ENCODE measurements at places on chromosomes 1 and 21.

DNA sequence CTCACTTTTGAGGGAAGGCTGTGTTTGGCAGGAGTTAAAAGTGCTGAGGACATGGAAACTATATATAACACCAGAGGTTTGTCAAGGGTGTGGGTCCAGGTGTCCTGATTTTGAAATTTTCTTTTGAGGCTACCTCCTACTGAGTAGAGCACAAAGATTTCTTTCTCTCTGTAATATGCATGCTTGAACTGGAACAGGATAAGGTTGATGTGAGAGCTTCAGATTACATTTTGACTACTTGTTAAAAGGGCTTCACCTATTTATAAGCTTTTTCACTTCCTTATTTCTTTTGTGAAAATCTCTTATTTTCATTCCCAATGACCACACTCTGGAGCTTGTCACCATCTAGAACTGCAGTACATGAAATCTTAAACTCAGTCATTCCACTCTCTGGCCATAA, 59.8 kb upstream of the PLA2G4A start:
- H3K4me1 ChIP-seq: no peaks in the 10 kb centered on the region
- H3K27me3 ChIP-seq: no peaks in the 10 kb centered on the region
- no peaks in the 10 kb centered on the region for H3K36me3 ChIP-seq

GRCh38 chr1:31580891-31581603, 4.7 kb downstream of the TINAGL1 start:
- peaks cover 3% of the 10 kb centered on the region for H3K36me3 ChIP-seq
- H3K27ac ChIP-seq: peak overlapping the region; percentile 12
- no peak overlapping the region for H3K4me3 ChIP-seq
- DNase-seq: no peak
- no peaks in the 10 kb centered on the region for H3K4me1 ChIP-seq

DNA sequence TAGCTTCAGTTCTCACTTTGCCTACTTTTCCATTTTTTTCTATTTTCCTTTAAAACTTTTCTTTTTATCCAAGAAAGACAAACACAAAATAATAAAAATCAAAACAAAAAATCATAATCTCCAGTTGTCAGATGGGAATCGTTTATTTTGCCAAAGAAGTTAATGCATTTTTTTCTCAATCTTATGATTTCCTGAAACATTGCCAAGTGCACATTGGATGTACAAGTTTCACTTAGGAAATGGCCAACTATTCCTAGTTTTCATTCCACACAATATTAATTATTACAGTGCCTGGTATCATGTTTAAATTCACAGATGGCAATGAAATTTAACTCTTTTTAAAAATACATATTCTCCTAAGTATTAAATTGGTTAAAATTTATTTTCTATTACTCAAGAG, 1050.5 kb downstream of the TTLL7 start:
- H3K4me1 ChIP-seq: no peaks in the 10 kb centered on the region
- H3K36me3 ChIP-seq: no peaks in the 10 kb centered on the region
- no peak overlapping the region for H3K4me3 ChIP-seq
- no peak overlapping the region for H3K27ac ChIP-seq
- H3K27me3 ChIP-seq: no peaks in the 10 kb centered on the region

GRCh38 chr1:78126506-78126905, 80.7 kb downstream of the GIPC2 start:
- no peaks in the 10 kb centered on the region for H3K27me3 ChIP-seq
- no peak overlapping the region for H3K4me3 ChIP-seq
- H3K4me1 ChIP-seq: no peaks in the 10 kb centered on the region
- DNase-seq: no peak

DNA sequence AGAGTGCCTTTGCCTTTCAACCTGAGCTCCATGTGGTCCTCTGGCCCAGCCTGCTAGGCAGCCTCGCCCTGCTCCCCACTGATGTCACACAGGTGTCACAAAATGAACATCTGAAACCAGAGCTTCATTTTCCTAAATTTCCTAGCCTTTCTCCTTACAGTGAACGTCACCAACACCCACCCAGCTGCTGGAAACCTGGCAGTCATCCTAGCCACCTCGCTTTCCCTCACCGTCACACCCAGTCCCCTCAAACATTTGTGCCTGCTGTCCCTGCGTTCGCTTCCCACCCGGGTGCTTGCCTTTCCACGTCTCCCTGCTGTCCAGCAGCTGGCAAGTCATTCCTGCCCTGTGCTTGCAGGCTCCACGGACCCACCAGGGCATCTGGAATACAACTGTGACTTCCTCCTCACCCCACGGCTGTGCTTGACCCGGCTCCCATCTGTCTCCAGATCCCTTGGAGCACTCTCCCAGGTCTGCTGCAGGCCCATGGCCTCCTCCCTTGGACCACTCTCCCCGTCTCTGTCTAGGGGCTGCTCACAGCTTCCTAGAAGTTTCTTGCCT, 23.5 kb downstream of the ADARB1 start:
- no peaks in the 10 kb centered on the region for H3K27me3 ChIP-seq
- DNase-seq: no peak
- H3K4me3 ChIP-seq: no peak overlapping the region
- H3K36me3 ChIP-seq: peaks cover 3% of the 10 kb centered on the region
- H3K27ac ChIP-seq: peak overlapping the region; percentile 13

GRCh38 chr1:241592273-241592958, 47.8 kb downstream of the CHML start:
- no peaks in the 10 kb centered on the region for H3K36me3 ChIP-seq
- no peak overlapping the region for H3K4me3 ChIP-seq
- no peaks in the 10 kb centered on the region for H3K4me1 ChIP-seq
- DNase-seq: no peak
- H3K27ac ChIP-seq: no peak overlapping the region

- H3K27ac ChIP-seq: no peak overlapping the region
- no peaks in the 10 kb centered on the region for H3K4me1 ChIP-seq
- H3K36me3 ChIP-seq: no peaks in the 10 kb centered on the region
- peaks cover 16% of the 10 kb centered on the region for H3K27me3 ChIP-seq
Measured at GRCh38 chr1:95084317-95085176, 11.8 kb upstream of the ALG14 start.

- no peaks in the 10 kb centered on the region for H3K36me3 ChIP-seq
- peak overlapping the region; percentile 34 for H3K4me3 ChIP-seq
- peaks cover 3% of the 10 kb centered on the region for H3K4me1 ChIP-seq
Measured at GRCh38 chr1:95119273-95119672, 2.1 kb downstream of the TLCD4 start.
